ENCODE measurements at places on chromosomes 11 and 22.

DNA sequence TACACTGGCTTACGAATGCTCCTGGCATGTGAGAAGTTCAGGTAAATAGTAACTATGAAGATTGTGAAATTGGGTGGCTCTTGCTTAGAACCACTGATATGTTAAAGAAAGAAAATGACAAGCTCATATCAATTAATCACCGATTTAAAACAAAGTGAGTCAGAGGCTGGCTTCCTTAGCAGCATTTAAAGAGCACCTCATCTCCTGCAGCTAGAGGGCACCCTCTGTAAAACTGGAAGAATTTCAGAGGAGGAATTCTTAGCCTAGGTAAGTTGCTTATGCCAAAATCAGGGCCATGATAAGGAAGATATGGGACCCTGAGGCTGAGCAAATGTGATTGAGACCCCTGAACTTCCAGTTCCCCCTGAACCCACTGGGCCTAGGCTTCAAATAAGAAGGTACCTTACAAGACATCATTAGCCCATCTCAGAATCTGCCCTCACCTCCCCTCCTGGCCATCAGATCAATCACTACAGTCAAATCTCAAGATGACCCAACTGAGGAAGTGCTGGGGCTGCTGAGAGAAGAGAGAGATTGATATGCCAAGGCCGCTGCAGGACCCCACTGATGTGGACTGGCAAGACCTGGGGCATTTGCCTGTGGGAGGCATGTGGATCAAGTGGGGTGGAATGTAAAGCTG, 8.6 kb upstream of the CD3E start:
- no peak for DNase-seq

GRCh38 chr22:49011379-49011768, 816.3 kb downstream of the BRD1 start:
- DNase-seq = no peak

DNA sequence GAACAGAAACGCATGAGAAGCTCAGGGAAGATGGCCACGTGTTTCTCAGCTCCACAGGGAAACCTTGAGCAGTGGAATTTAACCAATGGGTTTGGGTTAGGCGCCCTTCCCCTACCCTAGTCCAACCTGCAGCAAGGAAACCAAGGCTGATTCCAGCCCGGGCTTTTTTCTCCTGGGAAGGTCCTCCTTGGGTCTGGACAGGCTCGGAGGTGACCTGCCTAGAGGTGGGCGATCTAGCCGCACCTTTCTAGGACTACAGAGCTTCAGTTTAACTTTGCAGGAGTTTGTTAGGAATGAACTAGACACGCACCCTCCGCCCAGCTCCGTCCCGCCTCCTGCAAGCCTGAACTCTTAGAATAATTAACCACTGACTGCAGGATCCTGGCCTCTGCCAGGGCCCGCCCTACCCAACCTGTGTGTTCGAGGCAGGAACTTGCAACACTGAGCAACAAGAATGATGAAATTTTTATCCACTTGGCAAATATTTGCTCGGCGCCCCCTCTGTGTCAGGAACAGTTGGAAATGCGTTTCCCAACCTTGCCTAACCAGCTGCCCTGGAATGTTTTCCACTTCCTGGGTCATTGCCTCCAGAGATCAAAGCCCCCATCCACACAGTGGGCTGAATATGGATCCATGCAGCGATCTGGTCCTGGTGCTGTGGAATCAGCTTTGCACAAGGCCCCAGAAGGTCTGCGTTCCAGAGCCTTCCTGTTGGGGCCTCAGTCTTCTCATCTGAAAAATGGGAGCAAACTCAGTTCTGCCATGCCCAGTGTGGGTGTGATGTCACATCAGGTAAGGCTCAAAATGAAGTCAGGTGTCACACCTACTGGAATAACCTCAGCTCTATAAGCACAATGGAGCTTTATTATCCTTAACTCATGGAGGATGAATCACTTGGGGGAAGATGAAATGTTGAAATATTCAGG, 13.3 kb downstream of the MPST start:
- no peak for DNase-seq

DNA sequence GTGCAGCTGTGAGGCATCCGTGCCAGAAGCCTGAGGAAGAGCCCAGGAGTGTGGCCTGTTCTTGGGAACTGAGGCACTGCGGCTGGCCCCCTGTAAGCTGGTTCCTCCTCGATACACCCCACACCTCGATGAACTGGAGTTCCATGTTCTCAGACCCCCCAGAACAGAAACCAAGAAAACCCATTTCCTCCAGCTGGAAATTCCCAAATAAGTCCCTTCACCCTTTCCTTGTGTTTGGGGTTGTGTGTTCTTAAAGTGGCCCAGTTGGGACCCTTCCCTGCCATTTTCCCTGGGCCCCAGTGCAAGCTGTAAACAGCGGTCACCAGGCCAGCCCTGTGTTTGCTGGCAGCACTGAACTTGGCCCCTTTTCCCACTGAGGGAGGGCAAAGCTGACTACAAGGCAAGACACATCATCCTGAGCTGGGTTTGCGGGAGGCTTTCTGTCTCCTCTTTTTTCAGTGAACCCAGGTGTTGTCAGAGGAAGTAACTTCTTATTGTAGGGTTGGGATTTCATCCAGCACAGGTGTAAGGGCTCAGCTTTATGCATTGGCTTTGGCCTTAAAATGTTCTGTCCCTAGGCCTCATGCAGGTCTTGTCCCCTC, 60.1 kb upstream of the MPEG1 start:
- DNase-seq = no peak

- no peak for DNase-seq
These were observed 36.5 kb upstream of the CSNK1E start for GRCh38 chr22:38353701-38354100.

GRCh38 chr11:70717936-70718595, 319.7 kb downstream of the CTTN start:
- DNase-seq = no peak

GRCh38 chr22:49508561-49508960, 319.1 kb downstream of the BRD1 start:
- DNase-seq = no peak

DNA sequence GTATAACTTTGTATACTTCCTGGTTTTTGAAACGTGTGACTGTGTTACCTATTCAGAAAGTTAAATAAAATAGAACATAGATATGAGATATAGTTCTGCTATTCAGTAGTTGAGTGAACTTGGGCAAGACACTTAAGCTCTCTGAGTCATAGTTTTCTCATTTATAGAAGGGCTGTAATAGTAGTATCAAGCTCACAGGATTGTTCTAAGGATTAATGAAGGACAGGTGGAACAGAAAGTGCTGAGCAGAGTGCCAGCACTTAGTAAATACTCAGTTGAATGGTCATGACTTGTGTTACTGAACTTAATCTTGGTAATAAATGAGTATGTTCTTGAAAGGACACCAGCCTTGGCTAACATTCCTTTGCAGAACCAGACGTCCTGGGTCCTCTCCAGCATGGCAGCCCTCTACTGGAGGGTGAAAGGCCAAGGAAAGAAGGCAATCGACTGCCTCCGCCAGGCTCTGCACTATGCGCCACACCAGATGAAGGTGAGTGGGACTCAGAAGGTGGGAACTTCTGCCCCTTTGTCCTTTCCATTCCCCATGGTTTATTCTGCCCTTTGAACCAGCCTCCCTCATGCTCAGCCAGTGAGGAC, 131.2 kb downstream of the TTC17 start:
- DNase-seq = no peak

- no peak for DNase-seq
These were observed 84.9 kb downstream of the PRR5L start for GRCh38 chr11:36381015-36381360.

DNA sequence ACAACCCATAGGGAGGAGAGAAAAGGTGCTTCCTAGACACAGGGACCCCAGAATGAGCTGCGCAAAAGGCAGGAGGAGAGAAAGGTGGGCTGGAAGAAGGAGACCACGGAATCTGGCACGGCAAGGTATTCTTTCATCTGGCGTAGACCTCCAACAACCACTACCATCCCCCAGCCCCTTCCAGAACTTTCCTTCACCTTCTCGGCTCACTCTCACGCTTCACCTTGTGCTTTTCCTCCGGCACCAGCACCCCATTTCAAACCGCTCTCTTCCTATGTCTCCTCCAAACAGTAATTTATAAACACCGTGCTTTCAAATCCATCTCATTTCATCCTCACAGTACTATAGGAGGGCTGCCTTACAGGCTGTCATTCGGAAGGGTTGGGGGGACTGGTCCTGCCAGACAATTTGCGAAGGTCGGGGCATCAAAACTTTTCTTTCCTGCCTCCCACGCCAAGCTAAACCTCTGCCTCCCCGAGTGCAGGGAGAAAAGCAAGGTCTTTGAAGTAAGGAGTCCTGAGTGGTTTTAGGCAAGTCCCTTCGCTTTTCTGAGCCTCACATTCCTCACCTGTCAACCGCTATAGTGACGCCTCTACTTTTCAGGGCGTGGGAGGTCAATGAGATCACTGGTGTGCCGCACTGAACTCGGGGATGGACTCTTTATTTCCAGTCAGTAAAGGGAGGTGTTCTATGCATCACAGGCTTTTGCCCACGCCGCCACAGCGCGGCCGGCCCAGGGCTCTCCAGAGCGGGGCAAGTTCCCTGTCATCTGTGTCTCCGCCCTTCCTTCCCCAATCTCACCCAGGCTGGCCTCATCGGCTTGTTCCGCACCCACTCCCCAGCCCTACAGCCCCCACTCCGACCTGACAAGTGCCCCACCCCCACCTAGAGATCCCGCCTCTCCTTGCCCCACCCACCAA, 800 bp downstream of the KCTD21 start:
- DNase-seq = no peak

Measured in iPS DF 19.7 (cell line).